ENCODE measurements at places on chromosomes 6 and 20. TPM values are rescaled to one million over a fixed set of nuclear protein-coding genes. Genes with fewer than 3 reads are reported as not detected.

Gene EYA2
- not detected for total RNA-seq

Gene RHAG
- total RNA-seq: not detected

DNA sequence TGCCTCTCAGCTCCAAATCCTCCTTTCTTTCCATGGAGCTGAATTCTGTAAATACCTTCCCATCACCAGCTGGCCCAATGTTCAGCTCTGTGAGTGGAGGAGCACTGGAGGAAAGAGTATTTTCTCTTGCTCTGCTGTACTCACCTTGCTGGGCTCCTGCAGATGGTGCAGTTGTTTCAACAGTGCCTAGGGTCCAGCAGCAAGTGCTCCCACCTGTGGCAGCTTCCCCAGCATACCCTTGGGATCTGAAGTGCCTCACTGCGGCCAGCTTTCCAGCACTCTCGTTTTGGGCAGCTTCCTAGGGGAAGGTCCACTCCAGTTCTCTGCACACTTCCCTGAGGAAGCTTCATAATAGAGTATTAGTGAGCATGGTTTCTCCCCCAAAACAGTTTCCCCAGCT is 170.9 kb downstream of the ARHGAP18 start:
- no peak for DNase-seq

GRCh38 chr6:101932704-101933103 is 539.2 kb downstream of the GRIK2 start:
- DNase-seq: no peak

GRCh38 chr6:4972438-4972837 is 31.4 kb downstream of the RPP40 start:
- DNase-seq: no peak

DNA sequence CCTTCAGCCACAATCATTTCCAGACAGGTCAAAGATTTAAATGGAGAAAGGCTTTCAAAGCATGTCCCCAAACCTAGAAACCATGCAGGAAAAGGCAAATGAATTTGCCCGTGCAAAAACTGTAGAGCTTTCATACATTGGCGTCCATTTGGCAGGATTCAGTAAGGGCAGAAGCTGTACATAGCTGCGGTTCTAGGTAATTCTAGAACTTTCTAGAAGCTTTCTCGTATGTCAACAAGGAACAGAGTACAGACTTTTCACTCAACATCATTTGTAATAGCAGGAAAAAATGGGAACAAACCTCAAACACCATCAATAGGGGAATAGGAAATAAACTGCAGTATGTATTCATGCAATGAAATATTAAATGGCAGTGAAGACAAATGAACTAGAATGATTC is 11.1 kb upstream of the MAPK13 start:
- no peak for DNase-seq

DNA sequence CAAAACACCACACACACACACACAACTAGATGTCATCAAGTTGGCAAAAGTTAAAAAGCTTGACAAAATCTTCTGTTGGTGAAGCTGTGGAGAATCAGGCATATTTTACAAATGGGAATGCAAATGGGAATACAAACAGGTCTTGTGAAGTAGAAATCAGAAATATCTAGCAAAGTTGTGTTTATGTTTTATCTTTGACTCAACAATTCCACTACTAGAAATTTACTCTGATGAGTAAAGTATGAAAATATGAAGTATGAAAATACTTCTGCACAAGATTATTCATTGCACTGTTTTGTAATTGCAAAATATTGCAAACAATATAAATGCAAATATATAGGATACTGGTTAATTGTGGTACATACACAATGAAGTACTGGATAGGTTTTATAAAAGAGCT is 1166.0 kb upstream of the GJE1 start:
- peak; percentile 12 for DNase-seq

DNA sequence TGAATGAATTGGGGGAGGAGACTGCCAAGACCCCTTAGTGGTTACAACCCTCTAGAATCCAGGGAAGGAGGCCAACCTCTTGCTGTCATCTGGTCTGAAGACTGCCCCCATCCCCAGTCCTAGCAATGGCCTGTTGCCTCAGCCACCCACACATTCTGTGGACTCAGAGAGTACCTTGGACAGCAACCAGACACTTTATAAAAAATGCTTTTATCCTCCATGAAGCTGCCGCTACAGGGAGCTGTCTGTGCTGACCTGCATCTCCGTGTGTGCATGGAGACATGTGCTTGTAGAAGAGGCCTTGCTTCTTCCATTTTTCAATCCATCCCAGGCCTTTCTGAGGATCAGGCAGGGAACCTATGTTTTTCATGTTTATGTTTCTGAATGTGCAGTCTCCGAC is 15.2 kb downstream of the CDH22 start:
- peak; percentile 58 for DNase-seq

- DNase-seq: no peak
Observed at GRCh38 chr6:93972791-93973190, 553.4 kb upstream of the EPHA7 start.

DNA sequence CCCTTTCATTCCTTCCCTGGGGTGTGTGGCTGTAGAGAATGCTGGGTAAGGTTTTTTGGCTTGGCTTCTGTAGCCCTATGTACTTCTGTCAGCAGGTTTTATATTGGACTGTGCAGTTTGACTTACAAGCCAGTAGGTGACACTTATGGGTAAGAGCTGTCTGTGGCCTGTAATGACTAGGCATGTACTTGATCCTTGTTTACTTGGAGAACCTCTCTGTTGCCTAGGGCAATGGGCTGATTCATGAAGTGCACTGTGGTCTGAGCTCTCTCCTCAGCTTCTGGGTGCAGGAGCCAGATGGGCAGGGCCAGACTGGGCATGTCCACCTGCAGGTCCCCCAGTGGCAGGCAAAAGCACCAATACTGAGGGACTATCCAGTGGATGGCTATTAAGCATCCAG is 544.6 kb downstream of the ADGRB3 start:
- no peak for DNase-seq

- DNase-seq: no peak
Observed at GRCh38 chr6:157709555-157709954, 113.5 kb upstream of the SNX9 start.

- peak; percentile 5 for DNase-seq
Observed at GRCh38 chr6:20808924-20809323, 274.7 kb downstream of the CDKAL1 start.

DNA sequence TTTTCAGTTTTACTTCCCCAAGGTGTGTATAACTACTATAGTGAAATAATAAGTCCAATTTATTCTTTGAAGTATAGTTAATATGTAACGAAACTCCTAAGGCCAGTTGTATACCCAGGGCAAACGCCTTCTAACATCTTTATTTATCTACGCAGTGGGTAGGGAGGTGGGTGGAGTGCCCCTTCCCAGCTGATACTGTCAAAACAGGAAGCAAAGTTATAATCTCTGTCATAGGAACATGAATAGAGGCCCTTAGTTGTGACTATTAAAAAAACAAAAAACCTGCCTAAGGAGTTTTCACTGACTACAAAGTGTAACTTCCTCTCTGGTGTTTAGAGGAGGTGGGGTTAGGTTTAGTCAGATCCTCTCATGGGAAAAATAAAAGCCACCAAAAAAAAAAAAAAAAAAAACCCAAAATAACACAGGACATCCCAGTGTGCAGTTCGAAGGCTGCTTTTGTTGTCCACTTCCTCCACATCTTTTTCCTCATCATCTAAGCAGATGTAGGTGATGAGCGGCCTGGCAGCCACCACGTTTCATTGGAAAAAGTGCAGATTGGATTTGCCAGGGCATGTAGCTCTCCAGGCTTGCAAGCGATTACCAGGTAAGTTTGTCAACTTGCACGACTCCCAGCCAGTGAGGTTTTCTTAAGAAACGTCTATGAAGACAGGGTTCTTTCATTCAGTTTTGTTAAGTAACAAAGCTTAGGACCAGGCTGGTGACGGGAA is 58.7 kb downstream of the UTRN start:
- no peak for DNase-seq

DNA sequence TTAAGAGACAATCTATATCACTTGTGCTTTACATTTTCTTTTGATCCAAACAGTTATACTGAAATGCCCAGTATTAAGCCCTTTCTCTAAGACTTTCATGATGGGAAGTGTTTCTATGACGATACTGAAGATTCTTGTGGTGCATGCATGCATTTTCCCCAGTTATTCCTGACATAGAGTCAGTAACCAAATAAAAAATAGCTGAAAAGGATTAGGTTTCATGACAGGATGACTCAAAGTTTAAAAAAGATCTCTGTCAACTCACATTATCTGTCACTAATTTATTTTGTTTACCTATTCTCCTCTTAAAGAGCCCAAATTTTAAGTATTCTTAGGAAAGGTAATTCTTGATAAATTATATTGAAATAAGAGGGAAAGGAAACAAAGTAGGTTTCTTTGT is 98.4 kb downstream of the SESN1 start:
- DNase-seq: no peak

Data from GM23248 (cell line).